ENCODE measurements at places on chromosomes 13 and 19.

GRCh38 chr13:84739021-84739420, 856.7 kb upstream of the SLITRK1 start:
- no peak for DNase-seq

DNA sequence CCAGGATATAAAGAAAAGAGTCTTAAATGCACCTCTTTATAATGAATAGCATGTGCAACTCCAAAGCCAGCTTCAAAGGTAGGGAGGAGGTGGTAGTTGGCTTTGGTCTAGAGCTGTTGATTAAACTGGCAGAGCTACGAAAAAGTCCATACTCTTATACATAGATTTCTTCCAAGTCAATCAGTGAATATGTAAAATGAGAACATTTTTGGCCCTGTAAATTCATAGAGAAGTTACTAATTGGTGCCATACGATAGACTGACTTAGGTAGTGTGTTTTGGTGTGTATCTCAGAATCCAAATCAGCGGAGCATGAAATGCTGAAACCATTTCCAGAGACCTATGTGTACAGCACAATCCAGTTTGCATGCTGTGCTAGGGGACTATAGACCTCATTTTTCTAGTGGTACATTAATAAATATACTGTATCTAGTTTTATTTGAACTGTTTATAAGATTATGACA, 17.1 kb upstream of the DPY19L3 start:
- DNase-seq, result no peak

DNA sequence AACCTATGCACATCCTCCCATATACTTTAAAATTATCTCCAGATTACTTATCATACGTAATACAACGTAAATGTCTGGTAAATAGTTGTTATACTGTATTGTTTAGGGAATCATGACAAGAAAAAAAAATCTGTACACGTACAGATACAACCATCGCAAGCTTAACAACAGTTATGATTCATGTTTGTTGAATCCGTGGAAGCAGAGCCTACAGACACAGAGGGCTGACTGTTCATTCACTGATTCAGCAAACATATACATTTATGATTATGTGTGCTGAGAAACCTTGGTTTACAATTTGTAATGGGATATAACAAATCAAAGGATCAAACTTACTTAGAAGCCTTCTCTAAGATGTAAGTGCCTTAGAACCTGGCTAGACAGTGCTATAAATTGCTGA, 1.5 kb downstream of the ZNF260 start:
- no peak for DNase-seq

GRCh38 chr13:113164492-113164891, 6.0 kb downstream of the PROZ start:
- DNase-seq, result no peak

DNA sequence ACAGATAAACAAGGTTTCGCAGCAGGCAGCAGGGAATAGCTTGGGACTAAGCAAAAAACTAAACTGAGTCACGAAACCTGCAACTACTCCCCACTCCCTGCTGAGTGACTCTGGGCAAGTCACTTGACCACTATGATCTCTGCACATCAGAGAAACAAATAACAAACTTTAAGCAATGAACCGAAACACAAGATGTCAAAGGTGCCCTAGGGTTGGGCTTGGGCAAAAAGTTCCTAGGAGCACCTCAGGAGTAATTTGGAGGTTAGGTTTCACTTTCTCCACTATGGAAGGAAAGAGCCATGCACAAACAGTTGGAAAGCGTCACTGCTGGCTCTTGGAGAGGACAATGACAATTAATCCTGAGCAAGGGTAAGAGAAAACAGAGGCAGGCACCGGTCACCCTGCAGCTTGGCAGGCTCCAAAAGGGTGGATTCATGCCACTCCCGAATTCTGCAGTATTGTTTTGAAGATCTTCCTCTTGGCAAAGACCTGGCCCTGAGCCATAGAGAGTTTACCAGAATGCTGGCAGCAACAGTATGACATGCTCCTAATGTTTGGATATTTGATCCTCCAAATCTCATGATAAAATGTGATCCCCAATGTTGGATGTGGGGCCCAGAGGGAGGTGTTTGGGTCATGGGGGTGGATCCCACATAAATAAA, 60.3 kb downstream of the CRYL1 start:
- no peak for DNase-seq

DNA sequence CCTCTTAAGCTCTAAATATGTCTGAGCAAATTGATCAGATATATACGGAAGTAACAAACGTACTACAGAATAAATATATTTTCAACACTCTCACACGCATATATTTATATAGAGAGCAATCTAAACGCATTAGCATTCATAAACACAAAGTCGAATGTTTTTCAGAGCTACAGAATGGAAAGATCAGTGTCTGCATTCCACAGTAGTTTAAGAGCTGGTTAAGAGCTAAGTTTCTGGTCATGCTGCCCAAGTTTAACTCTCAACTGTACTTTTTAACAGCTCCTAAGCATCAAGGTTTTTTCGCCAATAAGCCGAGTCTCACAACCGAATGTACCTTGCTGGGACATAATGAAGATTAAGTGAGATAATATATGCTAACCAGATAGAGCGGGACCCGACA, 36.7 kb upstream of the RAP2A start:
- DNase-seq, result no peak

DNA sequence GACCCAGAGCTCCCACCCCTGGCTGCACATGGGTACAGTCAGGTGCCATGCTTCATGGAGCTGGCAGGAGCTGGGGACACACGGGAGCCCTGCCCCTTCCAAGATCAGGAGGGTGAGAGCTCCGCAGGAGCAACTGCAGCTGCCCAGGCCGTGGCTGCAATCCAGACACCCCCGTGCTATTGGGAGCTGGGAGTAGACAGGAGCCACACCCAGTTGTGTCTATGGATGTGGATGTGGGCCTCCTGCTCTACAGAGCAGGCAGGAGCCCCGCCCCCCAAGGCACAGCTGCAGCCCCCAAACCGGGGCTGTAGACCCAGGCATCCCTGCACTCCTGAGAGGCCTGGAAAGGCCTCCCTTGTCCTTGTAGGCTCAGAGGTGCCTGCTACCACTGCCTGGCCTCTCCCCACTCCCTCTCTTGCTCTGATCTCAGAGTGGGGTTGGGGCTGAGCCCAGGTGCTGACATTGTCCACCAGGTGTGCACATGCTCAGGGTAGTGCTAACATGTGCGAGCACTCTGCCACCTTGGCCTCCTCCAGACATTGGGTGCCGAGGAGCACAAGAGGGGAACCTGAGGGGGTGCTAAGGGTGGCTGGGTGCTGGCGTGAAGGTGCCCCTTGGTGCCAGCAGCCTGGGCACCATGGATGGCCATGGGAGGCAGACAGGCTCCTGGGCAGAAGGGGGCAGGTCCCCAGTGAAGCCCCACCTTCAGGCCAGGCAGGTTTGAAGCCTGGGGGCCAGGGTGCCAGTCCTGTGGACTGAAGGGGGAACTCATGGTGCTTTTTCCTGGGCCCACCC, 8.0 kb upstream of the BAX start:
- no peak for DNase-seq

GRCh38 chr19:50199259-50199555, 4.2 kb upstream of the MYH14 start:
- DNase-seq, result no peak

GRCh38 chr13:23966691-23967615, 69.7 kb upstream of the C1QTNF9B start:
- no peak for DNase-seq

DNA sequence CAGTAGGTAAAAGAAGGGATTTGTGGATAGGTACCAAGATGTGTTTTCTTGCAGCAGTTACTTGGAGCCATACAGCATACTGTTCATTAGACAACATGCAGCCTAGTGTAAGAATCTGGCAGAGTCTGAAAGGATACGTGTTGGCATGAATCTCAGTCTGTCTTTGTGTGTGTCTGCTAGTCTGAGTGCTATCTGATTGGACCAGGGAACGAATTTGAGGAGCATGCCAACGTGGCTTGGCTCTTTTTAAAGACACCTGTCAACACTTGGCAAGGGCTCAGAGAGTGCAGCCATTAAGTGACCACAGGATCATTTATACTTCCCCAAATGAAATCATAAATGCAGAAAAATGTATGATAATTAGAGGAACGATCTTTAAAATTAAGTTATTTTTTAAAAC, 27.6 kb upstream of the ATXN8OS start:
- DNase-seq, result no peak

DNA sequence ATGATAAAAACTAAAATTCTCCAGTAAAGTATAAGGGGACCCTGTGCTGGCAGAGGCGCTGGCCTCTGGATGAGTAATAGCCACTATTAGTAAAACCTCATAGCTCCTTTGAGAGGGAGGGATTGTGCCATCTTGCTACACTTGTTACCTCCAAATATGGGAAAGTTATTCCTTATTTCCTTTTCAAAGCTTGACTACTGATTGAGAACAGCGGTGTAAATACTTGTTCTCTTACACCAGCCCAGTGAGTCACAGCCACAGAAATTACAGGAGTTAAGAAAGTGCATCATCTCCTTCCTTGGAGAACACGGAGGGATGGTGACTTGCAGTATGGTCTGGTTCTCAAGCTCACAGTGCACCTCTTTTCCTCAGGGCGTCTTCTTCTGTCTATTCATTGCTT, 379.0 kb downstream of the EFNB2 start:
- no peak for DNase-seq

DNA sequence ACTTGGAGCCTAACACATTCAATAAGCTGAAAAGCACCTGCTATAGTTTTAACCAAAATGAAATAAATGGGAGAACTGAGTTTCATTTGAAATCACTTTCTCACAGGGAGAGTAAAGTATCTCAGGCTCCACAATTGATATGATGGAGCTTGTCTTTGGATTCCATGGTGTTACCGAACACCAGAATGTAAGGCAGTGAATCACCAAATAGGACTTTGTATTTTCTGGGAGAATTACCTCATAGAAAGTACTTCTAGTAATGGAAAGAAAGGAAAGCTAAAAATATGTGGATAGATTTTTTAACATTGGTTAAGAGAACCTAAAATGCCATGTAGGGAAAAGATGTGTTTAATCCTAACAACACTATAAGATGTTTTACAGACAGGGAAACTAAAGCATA, 123.6 kb downstream of the NALCN start:
- DNase-seq, result no peak

GRCh38 chr19:38744874-38745273, 600 bp upstream of the CAPN12 start:
- no peak for DNase-seq

DNA sequence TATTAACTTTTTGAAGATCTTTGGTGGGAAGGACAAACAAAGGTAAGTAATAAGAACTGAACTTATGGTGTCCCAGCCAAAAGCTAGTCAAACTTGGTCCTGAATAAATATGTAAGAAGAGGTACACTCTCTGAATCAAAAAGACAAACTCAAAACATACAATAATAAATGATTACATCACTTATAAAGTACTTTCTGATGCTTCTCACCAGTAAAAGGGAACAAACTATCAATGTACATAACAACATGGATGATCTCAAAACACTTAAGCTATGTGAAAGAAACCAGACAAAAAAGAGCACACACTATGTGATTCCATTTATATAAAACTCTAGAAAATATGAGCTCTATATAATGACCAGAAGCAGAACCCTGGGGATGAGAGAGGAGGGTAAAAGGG, 138.3 kb downstream of the VWA8 start:
- DNase-seq, result no peak
